CD4-positive, alpha-beta T cell (primary cell): ENCODE measurements at places on chromosomes 5 and 9.

DNA sequence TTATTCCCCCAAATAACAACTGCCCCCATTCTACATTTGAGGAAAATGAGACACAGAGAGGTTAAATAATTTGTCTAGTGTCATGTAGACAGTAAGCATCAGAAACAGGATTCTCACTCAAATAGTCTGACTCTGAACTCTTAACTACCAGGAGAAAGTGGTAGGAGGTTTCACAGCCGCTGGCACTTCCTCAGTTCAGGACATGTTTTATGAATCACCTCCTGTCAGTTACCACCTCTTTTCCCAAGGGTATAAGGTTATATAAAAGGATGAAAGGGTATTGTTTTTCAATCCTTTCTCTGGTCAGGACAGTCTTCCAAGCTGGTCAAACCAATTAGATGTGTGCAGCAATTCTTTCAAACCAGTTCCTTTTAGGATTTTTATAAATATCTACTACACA lies 52.1 kb downstream of the TSSK1B start:
- no peak for DNase-seq

GRCh38 chr5:149951138-149951749 lies 6.7 kb upstream of the PDE6A start:
- DNase-seq, result no peak

DNA sequence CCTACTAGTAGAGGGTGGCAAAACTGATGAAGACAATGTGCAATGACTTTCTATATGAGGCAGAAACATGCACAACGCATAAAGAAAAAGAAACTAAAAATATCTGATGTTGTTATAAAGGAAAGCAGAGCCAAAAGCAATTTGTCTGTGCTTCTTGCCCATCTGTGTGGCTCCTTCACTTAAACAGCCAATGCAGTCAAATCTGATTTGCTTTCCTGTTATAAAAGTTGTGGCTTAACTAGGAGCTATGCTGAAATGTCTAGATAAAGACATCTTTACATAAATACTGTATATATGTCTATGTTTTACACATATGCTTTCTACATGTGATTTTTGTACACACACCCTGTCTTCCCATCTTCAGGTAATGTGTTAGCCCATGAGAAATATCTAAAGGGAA lies 508.2 kb downstream of the CETN3 start:
- no peak for DNase-seq

DNA sequence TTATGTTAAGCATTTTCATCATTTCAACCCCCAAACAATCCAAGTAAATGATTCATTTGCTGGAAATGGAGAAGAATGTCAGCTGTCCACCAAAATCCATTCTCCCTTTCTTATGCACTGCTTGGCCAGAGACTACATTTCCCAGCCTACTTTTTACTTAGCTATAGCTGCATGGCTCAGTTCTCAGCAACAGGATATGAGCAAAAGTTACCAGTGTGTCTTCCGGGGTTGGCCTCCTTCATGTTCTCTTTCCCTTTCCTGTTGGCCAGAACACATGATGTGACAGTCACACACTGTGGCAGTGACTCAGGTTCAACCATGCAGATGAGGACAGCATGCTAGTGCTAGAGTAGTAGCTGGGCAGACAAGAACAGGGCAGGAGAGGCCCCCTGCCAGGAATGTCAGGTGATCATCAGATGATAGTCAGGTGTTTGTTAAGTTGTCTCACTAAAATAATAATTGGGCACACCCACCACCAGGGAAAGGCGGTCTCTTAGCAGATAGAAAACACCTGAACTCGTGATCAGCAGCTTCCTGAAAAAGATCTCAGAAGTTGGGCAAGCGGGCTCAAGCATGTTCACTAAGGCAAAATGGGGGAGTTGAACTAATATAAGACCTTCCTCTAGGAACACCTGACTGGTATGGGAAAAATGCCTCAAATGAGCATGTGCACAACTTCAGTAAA lies 12.2 kb downstream of the GPR150 start:
- peak; percentile 44 for DNase-seq

GRCh38 chr9:69331444-69331843 lies 6.4 kb downstream of the ENTREP1 start:
- DNase-seq, result no peak
